ENCODE measurements at places on chromosomes 6 and 20.

GRCh38 chr6:159756508-159756907 lies 5.3 kb upstream of the ACAT2 start:
- no peak for DNase-seq

- DNase-seq, result no peak
Measured at GRCh38 chr20:34437330-34437986, 74.4 kb downstream of the ITCH start.

GRCh38 chr6:52549428-52549827 lies 27.4 kb downstream of the TRAM2 start:
- DNase-seq, result no peak

DNA sequence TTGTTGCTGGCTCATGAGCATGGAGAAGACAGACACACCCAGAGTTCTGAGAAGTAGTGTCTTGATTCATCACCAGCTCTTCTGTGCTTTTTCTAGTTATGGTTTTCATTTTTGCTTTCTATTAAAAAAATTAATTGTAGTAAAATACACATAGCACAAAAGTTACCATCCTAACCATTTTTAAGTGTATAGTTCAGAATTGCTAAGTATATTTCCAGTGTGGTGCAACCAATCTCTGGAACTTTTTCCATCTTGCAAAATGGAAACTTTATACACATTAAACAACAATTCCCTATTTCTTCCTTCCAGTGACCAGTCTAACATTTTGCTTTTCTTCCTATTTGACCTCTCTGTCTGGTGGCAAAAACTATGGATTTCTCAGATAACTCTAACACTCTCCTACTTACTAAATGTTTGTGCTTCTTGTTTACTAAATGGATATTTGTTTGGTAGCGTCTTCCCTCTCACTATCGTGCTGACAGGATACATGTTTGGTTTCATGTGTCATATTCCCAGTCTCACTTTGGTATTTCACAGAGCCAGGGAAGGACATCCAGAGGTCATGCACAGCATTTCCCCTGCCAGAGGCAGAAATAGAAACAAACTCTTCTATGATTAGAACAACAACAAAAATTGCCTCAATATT lies 40.6 kb downstream of the TXLNB start:
- DNase-seq, result no peak

GRCh38 chr6:21182589-21182988 lies 411.0 kb upstream of the SOX4 start:
- no peak for DNase-seq

DNA sequence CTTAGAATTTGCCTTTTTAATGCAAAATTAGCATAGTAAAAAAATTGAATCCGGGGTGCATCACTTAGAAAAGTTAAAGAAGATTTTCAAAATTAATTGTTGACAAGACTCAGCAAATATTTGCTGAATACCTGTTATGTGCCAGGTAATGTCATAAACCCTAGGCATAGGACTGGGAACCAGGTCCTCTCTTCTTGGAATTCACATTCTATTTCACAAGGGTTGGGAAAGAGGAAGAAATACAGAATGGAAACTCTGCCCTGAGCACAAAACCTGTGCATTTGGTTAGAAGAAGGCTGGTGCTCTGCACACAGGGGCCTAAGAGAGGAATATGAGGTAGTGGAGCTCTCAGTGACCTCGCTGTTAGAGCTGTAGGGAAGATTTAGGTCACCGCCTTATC lies 573.8 kb upstream of the AGPAT4 start:
- no peak for DNase-seq

DNA sequence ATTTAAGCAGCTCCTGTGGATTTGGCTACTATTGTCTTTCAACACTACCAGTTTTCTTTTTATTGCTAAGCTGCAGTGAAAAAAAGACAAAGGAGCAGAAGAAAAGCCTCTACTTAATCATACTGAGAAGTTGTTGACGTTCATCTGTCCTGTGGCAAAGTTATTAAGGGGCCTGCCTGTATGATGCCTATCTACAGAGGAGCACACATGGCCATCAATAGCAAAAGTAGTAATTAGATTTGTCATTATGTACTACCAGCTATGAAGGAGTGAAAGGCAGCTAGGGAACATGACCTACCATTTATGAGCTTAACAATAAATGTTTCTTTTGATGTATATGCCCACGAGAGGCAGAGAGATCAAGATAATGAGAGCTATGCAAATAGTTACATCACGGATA lies 620.9 kb downstream of the PHF3 start:
- no peak for DNase-seq

Measured in COLO829 (cell line).